ENCODE measurements at places on chromosomes 5 and 9.

DNA sequence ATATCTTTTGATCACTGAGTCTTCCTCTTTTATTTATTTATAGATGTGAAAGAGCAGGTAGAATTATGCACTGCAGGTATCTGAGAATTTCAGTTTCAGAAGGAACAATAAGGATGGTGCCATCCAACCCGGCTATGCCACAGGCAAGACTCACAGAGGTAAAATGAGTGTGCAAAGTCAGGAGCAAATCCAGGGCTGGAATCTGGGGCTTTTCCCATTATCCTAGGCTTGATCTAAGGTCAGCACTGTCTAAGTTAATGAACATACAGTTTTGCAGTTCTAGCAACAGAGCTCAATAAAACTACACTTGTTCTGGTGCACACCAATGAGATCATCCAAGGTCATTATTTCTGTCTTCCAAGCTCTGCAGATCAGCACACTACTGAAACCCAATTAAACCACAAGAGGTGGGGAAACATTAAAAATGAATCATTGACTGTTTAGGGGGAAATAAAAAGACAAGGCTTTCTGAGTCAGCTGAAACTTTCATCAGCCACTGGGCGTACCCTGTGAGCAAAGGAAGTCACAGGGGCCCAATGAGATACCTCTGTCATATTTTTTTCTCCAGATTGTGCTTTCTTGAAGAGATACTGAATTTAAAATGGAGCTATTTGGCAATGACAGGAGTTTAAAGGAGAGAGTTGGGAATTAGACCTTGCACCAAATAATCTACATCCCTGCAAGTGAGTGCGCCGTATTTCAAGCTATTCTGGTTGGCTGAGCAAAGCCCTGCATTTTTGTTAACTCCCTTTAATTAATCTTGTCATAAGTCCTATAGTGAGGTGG is 662.2 kb upstream of the ZNF608 start:
- DNase-seq, result no peak

DNA sequence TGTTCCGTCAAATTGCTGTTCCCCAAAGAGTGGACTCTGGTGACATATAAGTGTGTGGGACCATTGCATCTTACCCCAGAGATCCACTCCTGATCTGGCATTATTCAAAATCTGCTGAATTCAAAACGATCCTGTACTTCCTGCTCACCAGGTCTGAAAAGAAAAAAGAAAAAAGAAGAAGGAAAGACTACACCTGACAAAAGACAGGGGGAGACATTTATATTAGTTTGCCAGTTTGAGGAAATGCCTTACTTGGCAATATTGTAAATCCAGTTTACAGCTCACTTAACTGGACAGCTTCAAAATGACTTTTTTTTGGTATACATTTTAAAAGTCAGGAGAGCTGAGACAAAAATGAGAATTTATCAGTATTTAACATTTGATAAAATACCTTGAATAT is 15.0 kb upstream of the GRHPR start:
- DNase-seq, result no peak

DNA sequence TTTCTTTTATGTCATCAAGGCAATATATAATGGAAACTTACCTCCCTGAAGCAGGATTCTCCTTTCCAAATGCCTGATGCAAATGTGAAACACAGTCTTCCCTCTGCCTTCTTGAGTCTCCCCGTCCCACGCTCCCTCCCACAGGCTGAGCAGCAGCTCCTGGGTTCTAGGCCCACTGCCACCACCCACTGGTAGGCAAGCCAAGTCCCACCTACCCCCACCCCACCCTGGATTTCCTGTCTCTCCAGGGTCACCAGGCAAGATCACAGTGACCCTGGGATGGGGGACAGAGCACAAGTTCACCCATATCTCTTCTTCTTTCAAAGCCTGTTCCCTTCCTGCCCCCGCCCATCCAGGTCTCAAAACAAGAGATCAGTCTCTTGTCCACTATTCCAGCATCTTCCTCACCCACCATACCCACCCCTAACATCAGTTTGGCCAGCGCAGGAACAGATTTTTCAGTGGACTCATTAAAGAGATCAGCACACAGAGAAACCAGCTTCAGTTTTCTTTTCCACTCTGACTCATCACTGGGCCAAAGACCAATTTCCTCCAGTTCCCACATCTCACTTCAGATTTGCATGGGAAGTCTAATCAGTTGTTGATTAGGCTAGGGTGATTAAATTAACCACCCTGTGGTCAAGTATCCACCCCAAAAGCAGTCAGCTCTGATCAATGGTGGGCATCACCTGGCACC is 151.5 kb downstream of the ACTL7B start:
- DNase-seq, result no peak

DNA sequence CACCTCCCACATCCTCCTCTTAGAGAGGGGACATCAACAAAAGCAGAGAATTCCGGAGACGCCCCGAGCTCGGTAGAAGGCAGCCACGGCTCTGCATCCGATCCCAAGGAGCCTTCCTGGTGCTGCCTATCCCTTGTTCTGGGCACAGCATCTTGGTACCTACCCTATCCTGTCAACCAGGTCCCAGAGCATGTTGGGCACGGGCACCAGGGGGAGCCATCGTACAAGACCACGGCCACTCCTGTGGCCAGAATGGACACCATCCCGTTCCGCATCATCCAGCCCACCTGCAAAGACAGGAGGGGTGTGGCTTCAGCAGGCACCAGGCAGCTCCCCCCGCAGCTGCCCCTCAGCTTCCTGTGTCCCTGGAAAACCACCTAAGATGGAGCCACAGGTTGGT is 62.7 kb upstream of the ZNF354A start:
- DNase-seq, result no peak

DNA sequence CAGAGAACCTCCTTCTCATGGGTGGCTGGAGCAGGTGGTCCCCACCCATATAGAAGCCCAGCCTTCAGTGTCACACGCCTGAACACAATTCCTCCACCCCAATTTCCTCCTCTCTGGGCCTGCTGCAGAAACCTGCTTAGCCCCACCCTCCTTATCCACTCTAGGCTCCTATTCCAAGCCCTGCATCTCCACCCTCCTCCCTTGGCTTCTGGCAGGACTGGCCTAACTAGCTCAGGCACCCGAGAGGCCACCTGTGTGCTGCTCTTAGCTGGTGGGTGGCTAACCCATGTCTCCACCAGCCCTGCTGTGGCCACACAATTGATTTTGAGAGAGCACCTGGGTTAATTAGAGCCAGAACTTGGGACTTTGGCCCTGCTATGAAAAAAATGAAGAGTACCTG is 77.3 kb upstream of the ATP10B start:
- DNase-seq, result no peak

DNA sequence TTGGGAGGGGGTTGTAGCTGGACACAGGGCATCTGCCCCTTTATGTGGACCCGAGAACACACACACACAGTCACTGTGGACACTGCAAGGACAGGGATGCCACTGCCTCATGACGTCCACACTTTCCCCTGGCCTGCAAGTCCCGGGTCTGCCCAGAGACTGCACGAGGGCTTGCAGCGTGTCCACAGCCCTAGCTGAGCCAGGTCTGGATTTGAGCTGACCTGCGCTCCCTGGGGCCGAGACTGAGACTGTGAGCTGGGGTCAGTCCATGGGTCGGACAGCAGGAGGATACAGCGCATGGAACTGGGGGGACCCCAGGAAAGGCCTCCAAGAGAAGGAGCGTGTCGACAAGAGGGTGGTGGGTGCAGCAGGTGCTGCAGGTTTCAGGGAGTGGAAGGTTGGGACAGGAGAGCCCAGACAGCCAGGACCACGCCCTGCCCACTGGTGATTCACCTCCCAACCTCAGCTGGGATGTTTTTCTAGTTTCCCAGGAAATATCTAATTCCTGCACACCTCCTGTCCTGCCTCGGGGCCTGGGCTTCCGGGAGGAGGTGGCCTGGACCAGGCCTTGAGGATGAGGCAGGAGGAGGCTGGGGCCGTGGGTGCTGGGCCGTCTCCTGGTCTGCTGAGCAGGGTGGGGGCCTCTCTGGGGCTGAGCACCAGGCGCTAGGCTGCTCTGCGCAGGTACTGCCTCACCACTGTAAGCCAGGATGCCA is 806 bp upstream of the RNF224 start:
- DNase-seq, result no peak

DNA sequence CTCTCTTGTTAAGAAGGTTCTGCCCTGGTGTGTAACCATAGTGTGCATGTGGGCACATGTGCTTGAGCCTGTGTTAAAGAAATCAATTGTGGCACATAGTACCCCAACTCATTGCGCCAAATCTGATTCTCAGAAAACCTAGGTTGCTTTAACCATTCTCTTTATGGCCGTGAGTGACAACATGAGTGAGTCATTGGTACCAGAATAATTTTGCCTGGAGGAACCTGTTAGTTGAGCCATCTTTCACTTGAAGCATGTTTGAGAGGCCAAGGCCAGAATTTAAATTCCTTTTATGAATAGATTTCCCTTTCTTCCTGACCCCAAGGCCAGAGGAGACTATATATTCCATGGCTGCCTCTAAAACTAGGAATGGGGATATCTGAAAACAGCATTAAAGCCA is 35.2 kb upstream of the SLC36A2 start:
- DNase-seq, result no peak

DNA sequence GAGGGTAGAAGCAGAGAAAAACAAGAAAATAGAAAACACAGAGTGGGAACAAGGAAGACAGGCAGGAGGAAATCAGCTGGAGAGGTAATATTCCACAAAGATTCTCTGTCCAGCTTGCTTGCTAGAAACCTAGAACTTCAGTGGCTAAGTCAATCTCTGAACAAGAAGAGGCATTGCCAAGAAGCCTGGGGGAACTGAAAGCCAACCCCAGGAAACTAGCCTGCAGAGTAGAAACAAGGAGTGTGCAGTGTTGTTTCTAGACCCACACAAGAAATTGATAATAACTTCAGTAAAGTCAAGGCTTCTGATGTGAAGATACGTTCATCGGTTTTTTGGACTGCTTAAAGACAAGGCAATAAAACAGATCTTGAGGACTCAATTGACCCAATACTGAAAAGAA is 234.5 kb upstream of the MAP3K1 start:
- no peak for DNase-seq

DNA sequence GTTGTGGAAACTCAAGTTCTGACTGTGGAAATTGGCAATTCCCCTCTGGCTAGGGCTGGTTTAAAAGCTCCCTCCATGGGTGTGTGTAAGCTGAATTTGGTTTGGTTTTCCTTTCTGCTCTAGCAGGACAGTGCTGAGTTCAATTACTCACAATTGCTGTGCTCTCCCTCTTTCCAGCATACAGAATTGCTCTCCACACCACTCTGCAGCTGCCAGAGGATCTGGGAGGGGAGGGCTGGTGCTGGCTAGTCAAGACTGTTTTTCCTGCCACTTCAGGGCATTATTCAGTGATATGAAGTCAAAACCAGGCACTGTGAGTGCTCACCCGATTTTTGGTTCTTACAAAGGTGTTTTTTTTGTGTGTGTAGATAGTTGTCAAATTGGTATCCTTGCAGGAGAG is 336.9 kb upstream of the SLC24A2 start:
- DNase-seq, result no peak

All from putamen (tissue), 1 donor.